ENCODE measurements at places on chromosomes 2 and 18. TPM values are rescaled to one million over a fixed set of nuclear protein-coding genes. Genes with fewer than 3 reads are reported as not detected.

GRCh38 chr18:55982992-55983391 is 395.0 kb upstream of the TCF4 start:
- no peak for DNase-seq

DNA sequence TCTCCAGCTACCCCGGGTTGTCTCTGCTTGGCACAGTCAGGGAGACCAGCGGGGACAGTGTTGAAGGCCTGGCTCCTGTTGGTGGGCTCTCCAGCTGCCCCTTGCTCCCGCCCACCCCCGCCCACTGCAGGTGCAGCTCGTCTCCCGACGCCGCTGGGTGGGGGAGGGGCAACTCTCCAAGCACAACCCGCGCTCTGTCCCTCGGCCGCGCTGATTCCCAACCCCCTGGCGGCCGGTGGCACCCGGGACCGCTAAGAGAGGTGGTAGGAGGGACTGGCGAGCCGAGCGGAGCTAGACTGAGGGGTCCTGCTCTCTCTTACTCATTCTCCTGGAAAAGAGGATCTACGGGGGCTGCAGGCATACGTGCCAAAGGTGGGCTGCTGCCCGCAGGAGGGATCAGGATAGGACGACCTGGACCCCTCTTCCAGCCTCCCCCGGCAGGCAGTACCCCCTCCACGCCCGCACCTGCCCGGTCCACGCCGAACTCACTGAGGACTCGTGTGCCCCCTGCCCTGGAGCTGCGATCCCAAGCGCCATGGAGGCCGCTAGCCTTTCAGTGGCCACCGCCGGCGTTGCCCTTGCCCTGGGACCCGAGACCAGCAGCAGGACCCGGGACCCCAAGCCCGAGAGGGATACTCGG is 44.5 kb downstream of the DDX18 start:
- DNase-seq = no peak

- no peak for DNase-seq
Measured at GRCh38 chr2:222973237-222973636, 78.8 kb upstream of the KCNE4 start.

- no peak for DNase-seq
Measured at GRCh38 chr2:236840215-236840614, 245.5 kb upstream of the COPS8 start.

DNA sequence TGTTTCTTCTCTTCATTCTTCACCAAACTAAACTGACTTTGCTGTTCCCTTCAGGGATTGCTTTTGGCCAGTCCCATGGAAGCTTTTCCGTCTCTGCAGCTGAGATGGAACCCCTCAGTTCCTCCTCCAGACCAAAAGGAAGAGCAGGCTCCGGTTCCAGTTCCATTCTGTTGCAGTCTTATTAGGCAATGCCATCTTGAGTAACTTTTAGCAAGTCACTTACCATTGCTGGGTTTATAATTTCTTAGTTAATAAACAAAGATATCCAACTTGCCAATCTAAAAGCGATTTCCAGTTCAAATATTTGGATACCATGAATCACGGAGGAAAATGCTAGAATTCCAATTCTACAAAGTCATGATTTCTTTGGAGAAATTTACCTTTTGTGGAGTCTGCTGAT is 214.3 kb upstream of the LYPD1 start:
- DNase-seq = no peak

DNA sequence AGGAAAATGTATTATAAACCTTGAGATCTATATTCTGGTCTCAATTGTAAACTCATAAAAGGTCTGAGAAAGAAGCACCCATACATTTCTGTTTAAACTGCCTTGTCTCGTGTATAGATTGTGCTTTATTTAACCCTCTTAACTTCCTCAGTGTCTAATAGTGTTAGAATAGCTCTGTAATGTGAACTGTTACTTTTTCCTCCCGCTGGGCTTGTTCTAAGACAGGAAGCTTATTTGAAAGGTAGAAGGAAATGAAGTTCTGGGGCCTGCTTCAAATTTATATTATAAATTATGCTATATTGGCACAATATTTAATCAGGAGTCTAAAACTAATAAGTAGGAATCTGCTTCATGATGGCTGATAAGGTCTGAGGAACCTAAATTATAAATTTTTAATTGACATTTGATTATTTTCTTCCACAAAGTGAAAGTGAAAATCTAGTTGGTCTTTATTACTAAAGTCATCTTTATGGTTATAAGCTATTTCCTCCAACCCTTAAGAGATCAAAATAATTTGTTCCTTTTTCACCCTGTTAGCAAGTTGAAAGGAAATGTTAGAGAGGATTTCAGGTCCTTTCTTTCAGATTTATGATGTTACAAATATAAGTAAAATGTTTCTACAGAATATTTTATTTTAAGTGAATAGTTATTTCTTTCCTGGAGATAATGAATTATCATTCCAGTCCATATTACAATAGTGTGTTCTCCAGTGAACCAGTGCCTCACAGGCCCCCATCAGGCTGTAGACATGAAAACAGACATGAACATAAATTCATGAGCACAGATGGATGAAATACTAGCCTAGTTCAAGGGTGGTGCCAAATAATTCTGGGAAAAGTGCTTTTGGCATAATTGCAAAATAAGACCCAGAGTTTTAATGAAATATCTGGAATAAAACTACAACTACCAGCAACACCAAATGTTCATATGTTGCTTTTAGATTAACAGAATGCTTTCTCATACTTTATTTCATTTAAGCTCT is 7.9 kb downstream of the MFSD6 start:
- no peak for DNase-seq

GRCh38 chr2:106931717-106932335 is 45.9 kb upstream of the ST6GAL2 start:
- DNase-seq = no peak

Gene KANSL1L
- polyA plus RNA-seq = 43.7 TPM

Gene PLCL1
- polyA plus RNA-seq = 20.8 TPM

Gene CLEC4F
- polyA plus RNA-seq = not detected

Gene LYG1
- polyA plus RNA-seq = 5.6 TPM

Gene VWC2L
- 0.10 TPM for polyA plus RNA-seq

Data from right renal pelvis (tissue), 4 donors.